ENCODE measurements at places on chromosomes 5 and 9.

- no peak overlapping the region for H3K4me3 ChIP-seq
- H3K4me1 ChIP-seq: peaks cover 2% of the 10 kb centered on the region
Measured at GRCh38 chr9:14432666-14433350, 118.9 kb upstream of the NFIB start.

- H3K36me3 ChIP-seq: no peaks in the 10 kb centered on the region
- no peak overlapping the region for H3K27ac ChIP-seq
- no peaks in the 10 kb centered on the region for H3K27me3 ChIP-seq
- H3K4me3 ChIP-seq: no peak overlapping the region
Measured at GRCh38 chr5:85030316-85031084, 645.8 kb upstream of the EDIL3 start.

DNA sequence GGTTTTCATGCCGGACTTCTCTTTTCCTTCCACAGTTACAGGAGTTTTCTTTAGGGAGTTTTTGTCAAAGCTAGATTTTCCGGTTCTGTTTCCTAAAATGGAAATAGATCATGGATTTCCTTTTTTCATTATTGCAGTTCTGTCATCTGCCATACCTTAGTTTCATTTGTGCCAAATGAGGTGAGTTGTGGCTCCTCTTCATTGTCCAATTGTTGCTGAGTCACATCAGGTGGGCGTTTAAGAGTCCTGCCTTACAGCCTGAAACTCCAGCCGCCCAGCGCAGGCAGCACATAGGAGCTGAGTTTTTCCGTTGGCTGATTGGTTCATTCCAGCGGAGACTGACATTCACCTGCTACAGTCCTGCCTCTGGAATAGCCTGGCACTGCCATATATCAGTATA, 14.1 kb downstream of the SLC25A25 start:
- no peaks in the 10 kb centered on the region for H3K27me3 ChIP-seq
- no peaks in the 10 kb centered on the region for H3K36me3 ChIP-seq
- no peak overlapping the region for H3K4me3 ChIP-seq
- peaks cover 17% of the 10 kb centered on the region for H3K4me1 ChIP-seq

- H3K4me1 ChIP-seq: peaks cover 15% of the 10 kb centered on the region
- no peak overlapping the region for H3K27ac ChIP-seq
- H3K36me3 ChIP-seq: no peaks in the 10 kb centered on the region
- no peak for DNase-seq
Measured at GRCh38 chr9:129435291-129435690, 185.6 kb downstream of the C9orf50 start.

GRCh38 chr9:122168356-122168755, 8.6 kb downstream of the MORN5 start:
- H3K36me3 ChIP-seq: no peaks in the 10 kb centered on the region
- no peak for DNase-seq

DNA sequence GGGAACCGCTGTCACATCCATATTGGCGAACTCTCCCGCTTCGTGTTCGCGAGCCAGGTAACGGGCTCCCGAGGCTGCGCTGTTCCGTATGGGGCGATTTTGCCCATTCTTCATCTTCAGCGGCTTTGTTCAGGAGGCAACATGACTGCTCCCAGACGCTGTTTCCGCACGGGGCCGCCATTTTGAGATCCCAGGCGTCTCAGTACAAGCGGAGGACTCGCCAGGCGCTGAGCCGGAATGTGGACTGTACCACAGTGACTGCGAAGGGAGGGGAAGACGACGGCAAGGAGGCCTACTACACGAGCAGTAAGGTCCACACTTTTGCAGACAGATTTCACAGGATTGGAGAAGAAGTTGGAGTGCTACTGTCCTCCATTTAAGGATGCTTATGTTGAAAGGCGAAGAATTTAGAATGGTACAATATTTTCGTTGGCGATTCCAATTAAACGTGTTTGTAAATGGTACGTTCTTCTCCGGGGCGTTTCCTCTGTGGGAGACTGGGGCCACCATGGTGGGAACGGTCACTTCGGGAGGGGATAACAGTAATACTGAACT, 41.6 kb upstream of the ZNF300 start:
- no peaks in the 10 kb centered on the region for H3K36me3 ChIP-seq
- H3K27me3 ChIP-seq: no peaks in the 10 kb centered on the region
- H3K4me3 ChIP-seq: peak overlapping the region; percentile 52
- H3K27ac ChIP-seq: no peak overlapping the region
- DNase-seq: peak; percentile 1

GRCh38 chr5:152066784-152067183, 142.1 kb upstream of the GLRA1 start:
- H3K27ac ChIP-seq: no peak overlapping the region
- no peaks in the 10 kb centered on the region for H3K27me3 ChIP-seq
- DNase-seq: no peak
- H3K4me3 ChIP-seq: no peak overlapping the region
- H3K4me1 ChIP-seq: no peaks in the 10 kb centered on the region

DNA sequence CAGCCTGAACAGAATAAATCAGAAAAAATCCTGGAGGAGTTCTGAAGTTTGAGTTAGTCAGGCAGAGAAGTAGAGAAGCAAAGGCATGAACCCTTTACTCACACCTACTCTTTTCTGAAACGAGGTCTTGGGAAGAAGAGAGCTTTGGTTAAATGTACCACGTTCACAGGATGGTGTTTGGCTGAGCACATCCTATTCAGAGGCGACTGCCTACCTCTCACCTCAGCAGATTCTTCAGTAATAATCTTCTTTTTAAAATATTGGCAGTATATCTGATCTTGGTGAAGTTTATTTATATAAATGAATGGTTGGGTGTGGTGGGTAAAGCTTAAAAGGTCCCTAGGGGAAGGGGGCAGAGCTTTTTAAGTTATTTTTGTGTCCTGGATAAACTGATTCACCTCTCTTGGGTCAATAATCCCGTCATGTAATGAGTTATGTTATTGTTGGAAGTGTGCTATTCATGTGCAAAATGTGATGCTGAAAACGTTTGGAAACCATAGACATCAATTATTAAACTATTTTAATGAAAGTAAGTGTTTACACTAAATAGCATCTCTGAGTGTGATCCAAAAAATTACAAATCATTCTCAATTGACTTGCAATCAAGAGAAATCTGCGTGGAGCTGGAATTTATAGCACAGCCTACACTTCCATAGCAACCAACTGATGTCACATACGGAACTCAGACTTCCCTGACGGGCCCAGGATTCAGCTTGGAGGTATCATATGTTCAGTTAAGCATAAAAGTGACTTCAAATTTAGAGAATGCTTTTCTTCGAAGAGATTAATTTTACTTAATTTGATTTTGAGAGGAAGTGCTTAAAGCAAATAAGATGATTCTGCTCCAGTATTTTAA, 94.3 kb upstream of the EQTN start:
- DNase-seq: no peak
- H3K27me3 ChIP-seq: no peaks in the 10 kb centered on the region
- H3K27ac ChIP-seq: no peak overlapping the region
- H3K36me3 ChIP-seq: no peaks in the 10 kb centered on the region
- H3K4me3 ChIP-seq: no peak overlapping the region

- H3K4me1 ChIP-seq: no peaks in the 10 kb centered on the region
- no peak overlapping the region for H3K4me3 ChIP-seq
- H3K27me3 ChIP-seq: no peaks in the 10 kb centered on the region
- no peak overlapping the region for H3K27ac ChIP-seq
Measured at GRCh38 chr5:131366428-131366827, 102.6 kb downstream of the CDC42SE2 start.

- peaks cover under 1% of the 10 kb centered on the region for H3K27me3 ChIP-seq
- no peak overlapping the region for H3K4me3 ChIP-seq
- DNase-seq: peak; percentile 9
Measured at GRCh38 chr5:159965031-159965837, 43.7 kb upstream of the TTC1 start.

- no peak overlapping the region for H3K27ac ChIP-seq
- H3K4me1 ChIP-seq: no peaks in the 10 kb centered on the region
- H3K36me3 ChIP-seq: no peaks in the 10 kb centered on the region
- peak; percentile 14 for DNase-seq
- no peaks in the 10 kb centered on the region for H3K27me3 ChIP-seq
- H3K4me3 ChIP-seq: no peak overlapping the region
Measured at GRCh38 chr5:101532430-101532829, 629.3 kb upstream of the ST8SIA4 start.

- H3K4me3 ChIP-seq: peak overlapping the region; percentile 44
- H3K27ac ChIP-seq: no peak overlapping the region
- no peaks in the 10 kb centered on the region for H3K27me3 ChIP-seq
- DNase-seq: no peak
Measured at GRCh38 chr5:67051164-67051563, 145.4 kb downstream of the CD180 start.

DNA sequence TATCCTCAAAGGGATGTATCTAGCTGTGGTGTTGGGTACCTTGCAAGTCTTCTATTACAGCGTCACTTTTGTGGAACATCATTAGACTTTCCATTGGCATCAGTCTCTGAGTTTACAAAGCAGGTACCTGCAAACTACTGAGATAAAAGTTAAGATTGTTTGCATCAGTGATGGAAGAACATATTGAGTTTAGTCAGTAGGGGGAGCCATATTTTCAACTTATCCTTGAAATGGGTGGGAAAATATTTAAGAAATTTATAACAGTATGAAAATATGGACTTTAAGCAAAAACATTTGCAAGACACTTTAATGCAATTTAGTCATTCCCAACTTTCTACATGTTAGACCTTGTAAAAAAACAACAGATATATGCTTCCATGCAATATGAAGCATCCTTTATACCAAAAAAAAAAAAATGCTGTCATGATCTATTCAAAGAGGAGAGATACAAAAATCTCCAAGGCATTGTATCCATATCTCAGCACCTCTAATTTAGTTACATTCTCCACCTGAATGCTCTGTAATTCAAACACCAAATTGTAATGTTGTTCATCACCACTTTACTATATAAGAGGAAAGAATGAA, 98.6 kb upstream of the ADAMTS19 start:
- DNase-seq: no peak
- H3K4me1 ChIP-seq: no peaks in the 10 kb centered on the region
- no peak overlapping the region for H3K4me3 ChIP-seq
- no peaks in the 10 kb centered on the region for H3K36me3 ChIP-seq
- H3K27ac ChIP-seq: no peak overlapping the region

- H3K4me3 ChIP-seq: no peak overlapping the region
- no peak overlapping the region for H3K27ac ChIP-seq
- H3K4me1 ChIP-seq: no peaks in the 10 kb centered on the region
- H3K36me3 ChIP-seq: no peaks in the 10 kb centered on the region
Measured at GRCh38 chr5:128426090-128426534, 111.9 kb downstream of the FBN2 start.

DNA sequence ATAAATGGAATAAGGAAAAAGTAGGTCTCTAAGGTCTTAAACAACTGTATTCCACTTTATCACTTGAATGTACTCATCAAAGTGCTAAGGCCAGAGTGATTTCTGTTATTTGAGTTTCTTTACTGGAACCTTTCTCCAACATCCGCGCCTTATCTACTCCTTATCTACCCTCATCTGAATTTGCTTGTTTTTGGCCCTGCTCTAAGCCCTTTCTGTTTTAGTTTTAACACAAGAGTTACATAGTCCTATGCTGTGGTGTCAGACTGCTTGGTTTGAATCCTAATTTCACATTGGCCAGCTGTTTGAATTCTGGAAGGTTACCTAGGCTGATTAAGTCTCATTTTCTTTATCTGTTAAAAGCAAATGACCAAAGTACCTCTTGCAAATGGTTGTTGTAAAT, 128.3 kb downstream of the PCSK5 start:
- DNase-seq: no peak
- no peak overlapping the region for H3K4me3 ChIP-seq
- no peaks in the 10 kb centered on the region for H3K27me3 ChIP-seq
- H3K27ac ChIP-seq: no peak overlapping the region
- H3K36me3 ChIP-seq: no peaks in the 10 kb centered on the region
- H3K4me1 ChIP-seq: no peaks in the 10 kb centered on the region

GRCh38 chr5:1068204-1068894, 43.5 kb downstream of the SLC12A7 start:
- H3K36me3 ChIP-seq: peaks cover 4% of the 10 kb centered on the region
- H3K4me1 ChIP-seq: no peaks in the 10 kb centered on the region
- no peak overlapping the region for H3K4me3 ChIP-seq
- no peak overlapping the region for H3K27ac ChIP-seq

- no peak overlapping the region for H3K27ac ChIP-seq
- H3K4me3 ChIP-seq: no peak overlapping the region
- DNase-seq: no peak
- no peaks in the 10 kb centered on the region for H3K27me3 ChIP-seq
- no peaks in the 10 kb centered on the region for H3K36me3 ChIP-seq
Measured at GRCh38 chr5:55036477-55036876, 12.4 kb downstream of the GZMK start.

DNA sequence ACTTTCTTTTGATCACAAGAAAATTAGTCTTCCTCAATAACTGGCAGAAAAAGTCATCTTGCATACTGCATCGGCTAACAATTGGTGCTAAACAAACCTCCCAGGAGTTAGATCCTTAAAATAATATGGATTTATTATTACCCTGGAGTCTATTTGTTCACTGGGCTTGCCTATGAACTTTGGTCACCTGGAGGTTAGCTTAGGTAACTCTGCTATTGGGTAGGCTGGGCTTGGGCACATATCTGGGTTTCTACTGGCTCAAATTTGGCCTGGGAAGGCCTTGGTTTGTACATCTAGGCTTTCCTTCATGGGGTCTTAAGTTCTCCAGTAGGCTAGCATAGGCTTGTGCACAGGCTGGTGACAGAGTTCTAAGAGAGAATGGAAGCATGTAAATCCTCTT, 279.9 kb downstream of the RASEF start:
- H3K27me3 ChIP-seq: no peaks in the 10 kb centered on the region
- no peak overlapping the region for H3K27ac ChIP-seq
- H3K36me3 ChIP-seq: no peaks in the 10 kb centered on the region
- no peak overlapping the region for H3K4me3 ChIP-seq
- DNase-seq: no peak
- H3K4me1 ChIP-seq: no peaks in the 10 kb centered on the region

GRCh38 chr9:109875495-109876129, 95.6 kb downstream of the PALM2AKAP2 start:
- H3K36me3 ChIP-seq: no peaks in the 10 kb centered on the region
- H3K27me3 ChIP-seq: no peaks in the 10 kb centered on the region
- no peak overlapping the region for H3K27ac ChIP-seq
- no peak overlapping the region for H3K4me3 ChIP-seq

DNA sequence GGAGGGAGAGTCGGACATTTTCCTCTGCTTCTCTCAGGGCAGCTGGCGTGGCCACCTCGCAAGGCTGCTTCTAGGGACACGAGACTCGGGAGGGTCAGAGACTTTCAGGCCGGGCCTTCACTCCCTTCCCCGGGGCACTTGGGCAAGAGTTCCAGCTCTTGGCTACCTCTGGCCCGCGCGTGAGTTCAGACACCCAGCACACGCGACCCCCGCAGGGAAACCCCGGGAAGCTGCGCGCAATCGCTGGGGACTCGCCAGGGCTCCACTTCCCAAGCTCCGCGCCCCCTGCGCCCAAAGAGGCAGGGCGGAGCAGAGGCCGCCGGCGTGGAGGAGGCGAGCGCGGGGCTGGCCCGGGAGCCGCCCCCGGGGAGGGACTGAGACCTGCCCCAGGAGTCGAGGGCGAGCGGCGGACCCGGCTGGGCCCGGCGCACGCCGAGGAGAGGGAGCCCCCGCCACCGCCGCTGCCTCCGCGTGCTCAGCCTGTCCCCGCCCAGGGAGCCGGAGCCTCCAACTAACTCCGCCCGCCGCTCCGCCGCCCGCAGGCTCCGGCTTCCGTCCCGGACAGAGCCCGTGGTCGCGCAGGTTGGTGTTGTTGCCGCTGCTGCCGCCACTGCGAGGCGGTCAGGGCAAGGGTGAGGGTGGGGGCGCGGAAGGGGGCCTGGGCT, at the start of gene PAM:
PAM (plus strand) TSS at position 539 of the 665 bp plus-strand sequence. CDS start 110,891 bp downstream, outside the sequence.
- peaks cover 7% of the 10 kb centered on the region for H3K27me3 ChIP-seq
- DNase-seq: peak; percentile 81
- peak within 1 kb of the TSS; percentile 41 for H3K27ac ChIP-seq
- H3K36me3 ChIP-seq: no peaks in the 10 kb centered on the region

All from trophoblast cell (in vitro differentiated cells and primary cell).